ENCODE measurements at places on chromosomes 3 and 15.

DNA sequence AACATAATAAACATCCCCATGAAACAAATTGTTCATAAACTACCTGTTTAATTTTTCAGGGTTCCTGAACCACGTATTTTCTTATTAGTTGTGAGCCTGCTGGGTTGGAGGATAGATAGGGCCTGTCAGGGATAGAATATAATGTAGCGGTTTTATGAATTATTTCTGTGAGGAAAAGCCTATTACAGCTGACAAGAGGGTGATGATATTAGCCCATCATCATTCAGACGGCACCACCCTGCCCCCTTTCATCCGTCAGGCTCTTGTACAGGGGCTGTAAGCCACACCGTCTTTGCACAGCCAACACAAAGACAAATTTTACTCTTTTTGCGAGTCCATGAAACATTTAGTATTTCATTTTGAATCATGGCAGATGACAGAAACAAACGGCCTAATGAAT is 335.3 kb upstream of the TMCO5A start:
- DNase-seq = no peak

- DNase-seq = no peak
These were observed 119.3 kb downstream of the MEGF11 start for GRCh38 chr15:66134284-66134683.

DNA sequence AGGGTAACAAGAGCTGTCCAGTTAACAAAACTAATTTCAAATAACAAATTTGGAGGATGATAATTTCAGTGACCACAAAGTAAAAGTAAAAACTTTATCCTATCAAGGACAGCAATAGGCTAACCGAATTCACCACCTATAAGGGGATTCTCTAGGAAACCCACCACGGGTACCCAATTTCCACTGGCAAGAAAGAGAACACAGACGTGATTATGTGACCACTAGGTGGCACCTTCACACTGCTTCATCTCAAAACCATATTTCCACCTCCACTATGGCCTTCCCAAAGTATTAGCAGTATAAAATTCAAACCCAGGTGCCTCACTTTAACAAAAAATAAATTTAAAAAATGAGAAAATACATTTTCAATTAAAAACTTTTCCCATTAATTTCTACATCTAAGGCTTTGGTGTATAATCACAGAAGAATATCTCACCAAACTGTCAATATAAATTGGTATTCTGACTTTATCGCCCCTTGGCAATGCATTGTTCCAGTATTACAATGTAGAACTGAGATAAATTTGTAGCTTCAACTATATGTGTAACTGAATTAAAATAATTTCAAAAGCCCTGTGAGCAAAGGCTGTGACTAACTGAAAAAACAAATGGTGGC is 96.5 kb downstream of the FSIP1 start:
- peak; percentile 70 for DNase-seq

GRCh38 chr3:61858054-61858453 is 296.7 kb downstream of the PTPRG start:
- peak; percentile 56 for DNase-seq

GRCh38 chr15:89829161-89829560 is 14.5 kb upstream of the ANPEP start:
- no peak for DNase-seq

GRCh38 chr3:107206141-107206540 is 171.1 kb upstream of the CCDC54 start:
- peak; percentile 59 for DNase-seq

DNA sequence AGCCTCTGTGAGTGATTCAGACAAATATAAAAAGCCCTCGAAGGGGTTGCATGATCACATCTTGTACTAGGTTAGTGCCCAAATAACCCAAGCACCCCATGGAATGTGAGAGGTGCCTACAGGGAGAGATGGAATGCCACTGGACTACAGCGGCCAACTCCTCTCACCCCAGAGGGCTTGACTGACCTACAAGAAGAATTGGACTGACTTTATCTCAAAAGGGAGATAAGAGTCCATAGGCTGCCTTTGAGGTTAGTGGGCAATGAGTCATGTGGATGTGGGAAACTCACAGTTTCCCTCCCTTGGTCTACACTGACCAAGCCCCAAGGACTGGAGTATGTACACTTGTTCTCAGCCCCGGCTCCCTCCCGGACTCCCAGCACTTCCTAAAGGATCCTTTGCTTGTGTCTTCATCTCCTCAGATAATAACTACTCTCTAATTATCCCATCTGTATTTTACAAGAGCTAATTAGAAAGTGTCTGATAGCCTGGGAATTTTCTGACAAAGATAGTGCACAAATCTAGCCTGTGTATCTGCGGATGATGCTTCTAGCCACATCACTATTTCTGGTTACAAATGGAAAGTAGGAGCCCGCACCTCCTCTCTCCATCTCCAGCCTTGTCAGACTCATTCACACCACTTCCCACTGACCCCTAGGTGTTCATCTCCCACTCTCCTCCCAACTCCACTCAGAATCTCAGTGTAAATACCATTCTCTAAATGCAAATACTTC is 547.8 kb upstream of the TBL1XR1 start:
- peak; percentile 74 for DNase-seq

DNA sequence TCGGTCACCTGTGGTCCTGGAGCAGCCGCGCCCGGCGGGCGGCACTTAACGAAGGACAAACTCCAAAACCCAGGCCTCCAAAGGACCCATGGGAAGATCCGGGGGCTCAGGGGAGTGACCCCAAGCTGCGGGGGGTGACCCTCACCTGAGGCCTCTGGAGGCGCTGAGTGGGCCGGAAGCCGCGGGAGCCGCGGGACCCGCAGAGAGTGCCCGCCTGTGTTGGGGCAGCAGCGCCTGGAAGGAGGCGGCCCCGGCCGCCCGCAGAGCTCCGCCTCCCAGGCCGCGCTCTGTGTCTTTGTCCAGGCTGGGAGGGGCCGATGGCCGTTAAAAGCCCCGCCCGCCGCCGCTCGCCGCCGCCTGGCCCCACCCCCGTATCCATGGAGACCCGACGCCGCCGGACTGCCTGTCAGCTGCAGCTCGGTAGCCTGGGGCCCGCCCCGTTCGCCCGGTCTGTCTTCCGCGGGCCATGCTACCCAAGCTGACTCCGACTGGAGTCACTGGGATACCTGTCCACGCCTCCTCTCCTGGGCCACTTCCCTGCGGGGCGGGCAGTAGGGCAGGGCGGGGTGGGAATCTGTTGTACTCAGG is 15.3 kb upstream of the FANCD2 start:
- peak; percentile 81 for DNase-seq

DNA sequence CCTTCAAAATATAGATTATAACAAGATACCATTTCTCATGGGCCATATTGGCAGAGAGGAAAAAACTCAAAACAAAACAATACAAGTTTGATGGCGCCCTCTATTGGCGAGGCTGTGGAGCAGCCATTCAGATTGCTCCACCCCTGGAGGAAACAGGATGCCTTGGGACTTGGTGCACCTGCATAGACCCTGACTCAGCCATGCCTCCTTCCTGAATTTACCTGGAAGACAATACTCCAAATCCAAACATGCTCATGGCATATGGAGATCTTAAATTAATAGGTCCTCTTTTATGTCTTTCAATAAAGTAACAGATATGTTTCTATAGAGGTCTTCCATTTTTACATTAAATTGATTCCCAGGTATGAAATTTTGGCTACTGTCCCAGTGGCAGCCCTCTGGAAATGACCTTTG is 90.0 kb downstream of the APBA2 start:
- peak; percentile 55 for DNase-seq

DNA sequence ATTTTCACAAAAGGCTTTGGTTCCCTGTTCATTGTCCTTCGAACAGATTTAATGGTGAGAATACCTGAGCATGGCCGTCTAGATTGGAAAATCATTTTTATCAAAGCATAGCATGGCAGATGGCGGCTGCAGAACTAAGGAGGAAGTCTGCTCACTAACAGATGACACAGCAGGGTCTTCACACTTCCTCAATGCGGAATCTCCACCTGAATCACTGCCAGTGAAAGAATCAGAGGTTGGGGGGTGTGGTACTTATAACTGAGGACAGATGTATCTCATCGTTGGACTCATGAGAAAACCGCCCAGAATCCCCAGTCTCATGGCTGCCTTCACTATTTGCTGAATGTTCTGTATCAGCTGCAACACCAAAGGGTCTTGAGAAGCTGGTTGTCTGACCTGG is 31.6 kb upstream of the PYGO1 start:
- no peak for DNase-seq

DNA sequence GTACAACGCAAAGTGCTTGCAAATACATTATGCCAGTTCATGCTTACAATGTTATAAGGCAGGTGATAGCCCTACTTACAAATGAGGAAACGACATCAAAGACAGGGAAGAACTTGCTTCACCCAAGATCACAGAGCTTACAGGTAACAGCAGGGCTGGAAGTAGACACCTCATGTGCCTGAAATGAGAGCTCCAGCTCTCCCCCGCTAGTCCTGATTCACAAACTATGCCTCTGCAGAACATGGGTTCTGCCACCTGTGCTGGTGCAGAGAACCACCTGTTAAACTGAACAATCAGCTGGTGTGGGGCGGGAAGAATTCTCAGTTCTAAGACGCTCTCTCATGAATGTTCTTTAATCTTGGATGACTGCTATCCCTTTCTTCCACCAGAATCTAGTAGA is 7.4 kb downstream of the RBSN start:
- DNase-seq = no peak

DNA sequence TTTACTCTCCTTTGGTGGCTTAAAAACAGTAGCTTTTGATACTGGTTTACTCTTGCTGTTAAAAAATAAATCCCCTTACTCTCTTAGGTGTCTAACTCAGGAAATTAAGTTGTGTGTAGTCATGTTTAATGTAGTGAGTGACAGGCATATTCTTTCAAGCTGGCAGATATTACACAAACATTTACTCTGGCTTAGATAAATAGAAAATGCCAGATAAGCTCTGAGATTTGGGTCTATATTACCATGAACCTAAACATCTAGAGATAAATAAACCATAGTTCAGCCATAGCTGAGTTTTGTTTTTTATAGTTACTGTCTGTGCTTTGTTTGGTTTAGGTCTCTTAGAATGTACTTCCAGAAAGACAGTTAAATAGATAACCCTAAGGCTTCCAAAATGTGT is 2.4 kb downstream of the SEMA6D start:
- DNase-seq = no peak

DNA sequence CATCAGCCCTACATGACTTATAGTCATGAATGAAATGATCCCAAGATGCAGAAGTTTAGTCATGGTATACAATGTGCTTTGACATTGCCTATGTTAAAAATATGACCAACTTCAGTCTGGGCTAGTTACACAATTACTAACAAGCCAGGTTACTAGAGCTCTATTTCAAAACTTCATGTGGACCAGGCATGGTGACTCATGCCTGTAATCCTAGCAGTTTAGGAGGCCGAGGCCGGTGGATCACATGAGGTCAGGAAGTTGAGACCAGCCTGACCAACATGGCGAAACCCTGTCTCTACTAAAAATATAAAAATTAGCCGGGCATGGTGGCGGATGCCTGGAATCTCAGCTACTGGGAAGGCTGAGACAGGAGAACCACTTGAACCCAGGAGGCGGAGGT is 613.0 kb downstream of the CADM2 start:
- no peak for DNase-seq

DNA sequence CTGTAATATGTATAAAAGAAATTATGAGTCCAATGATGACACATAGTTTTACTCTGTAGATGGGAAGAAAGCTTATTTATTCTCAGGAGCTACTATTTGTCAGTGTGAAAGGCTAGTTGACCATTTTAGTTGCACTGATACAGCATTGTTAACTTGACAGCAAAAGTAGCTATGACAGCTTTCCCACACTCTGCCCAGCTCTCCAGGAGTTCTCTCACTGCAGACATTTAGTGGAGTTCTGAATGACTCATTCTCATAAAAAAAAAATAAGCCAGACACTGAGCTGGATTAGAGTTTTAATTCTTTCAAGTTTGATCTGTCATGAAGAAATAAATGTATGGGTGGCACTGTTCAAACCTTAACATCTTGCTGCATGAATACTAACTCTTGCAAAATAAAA is 77.2 kb upstream of the CFAP20DC start:
- DNase-seq = peak; percentile 83

- DNase-seq = no peak
These were observed 203.1 kb downstream of the OPA1 start for GRCh38 chr3:193796089-193796488.

DNA sequence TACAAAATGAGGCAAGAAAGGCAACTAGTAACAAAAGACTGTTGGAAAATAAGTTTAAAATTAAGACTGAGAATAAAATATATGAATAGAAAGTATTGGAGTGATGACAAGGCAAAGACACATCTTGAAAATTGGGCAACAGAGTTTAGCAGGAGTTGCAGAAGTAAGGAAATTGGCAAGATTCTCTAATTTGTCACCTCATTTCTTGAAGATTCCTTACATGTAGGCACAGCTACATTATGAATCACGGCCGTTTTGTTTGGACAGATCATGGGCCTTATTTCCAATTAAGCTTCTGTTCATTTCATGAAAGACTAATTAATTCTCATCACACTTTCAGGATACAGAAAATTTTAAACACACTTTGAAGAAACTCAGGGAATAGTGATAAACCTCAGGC is 170.1 kb downstream of the ROBO1 start:
- no peak for DNase-seq

- DNase-seq = no peak
These were observed 43.7 kb downstream of the MYZAP start for GRCh38 chr15:57635300-57635909.

DNA sequence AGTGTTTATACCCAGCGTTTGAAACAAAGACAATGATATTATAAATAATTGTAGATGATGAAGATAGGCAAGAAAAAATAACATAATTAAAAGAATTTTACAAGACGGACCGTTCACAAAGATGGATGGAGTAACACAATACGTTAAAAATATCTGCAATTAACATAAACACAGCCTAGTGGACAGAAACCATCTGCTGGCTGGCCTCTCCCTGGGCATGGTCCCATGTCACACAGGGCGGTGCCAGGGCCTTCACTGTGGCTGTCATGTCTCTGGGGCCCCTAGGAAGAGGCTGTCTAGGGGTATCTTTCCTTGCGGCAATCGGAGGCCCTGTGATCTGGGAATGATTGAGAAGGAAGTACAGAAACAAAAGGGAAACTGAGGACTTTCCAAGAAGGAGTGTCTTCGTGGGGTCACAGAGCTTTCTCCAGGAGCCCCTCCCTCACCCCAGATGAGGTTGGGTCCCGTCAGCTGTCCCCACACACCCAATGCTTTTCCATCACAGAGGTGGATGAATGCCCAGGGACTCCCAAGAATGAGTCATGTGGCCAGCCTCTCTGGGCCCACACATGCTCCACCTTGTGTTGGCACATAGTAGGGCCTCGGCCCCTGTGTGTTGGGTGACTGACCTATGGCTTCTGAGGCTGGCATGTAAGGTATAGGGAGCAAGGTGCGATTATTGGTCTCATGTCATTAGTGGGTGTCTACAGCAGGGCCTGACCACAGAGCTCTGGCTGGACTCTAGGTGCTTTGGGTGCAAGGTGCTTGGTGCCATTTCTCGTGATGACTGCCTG is 87.1 kb downstream of the DNAJB8 start:
- DNase-seq = no peak

GRCh38 chr3:42514876-42515275 is 12.4 kb downstream of the VIPR1 start:
- DNase-seq = no peak

- DNase-seq = no peak
These were observed 276.2 kb upstream of the EPHA6 start for GRCh38 chr3:96538186-96538585.
